ENCODE measurements at places on chromosomes 1 and 21.

DNA sequence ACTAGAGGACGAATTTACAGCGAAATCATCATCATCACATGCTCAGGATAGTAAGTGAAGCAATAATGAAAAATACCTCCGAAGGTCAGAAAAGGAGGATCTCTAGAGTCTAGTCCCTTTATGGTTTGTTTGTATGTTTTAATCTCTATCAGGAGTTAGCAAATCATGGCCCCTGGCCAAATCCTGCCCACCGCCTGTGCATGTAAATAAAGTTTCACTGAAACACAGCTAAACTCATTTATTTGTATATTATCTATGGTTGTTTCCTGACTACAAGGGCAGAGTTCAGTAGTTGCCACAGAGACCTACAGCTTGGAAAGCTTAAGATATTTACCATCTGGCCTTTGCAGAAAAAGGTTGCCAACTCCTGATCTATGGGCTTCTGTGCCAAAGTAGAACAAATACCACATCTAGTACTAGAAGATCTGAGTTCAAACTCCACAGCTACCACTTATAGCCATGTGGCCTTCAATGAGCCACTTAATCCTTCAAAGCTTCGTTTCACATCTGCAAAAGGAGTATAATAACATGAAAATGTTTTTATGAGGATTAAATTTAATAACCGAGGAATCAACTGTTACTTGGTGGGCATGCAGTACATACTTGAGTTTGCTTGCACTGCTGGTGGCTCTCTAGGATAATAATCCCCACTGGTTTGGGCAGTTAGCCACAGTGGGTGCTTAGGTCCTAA is 94.0 kb upstream of the KIF26B start:
- DNase-seq = no peak

- no peak for DNase-seq
Measured at GRCh38 chr1:200676829-200677228, 7.1 kb upstream of the DDX59 start.

- no peak for DNase-seq
Measured at GRCh38 chr1:157270705-157271274, 132.6 kb upstream of the ETV3 start.

GRCh38 chr1:201603613-201604232 is 64.8 kb downstream of the NAV1 start:
- DNase-seq = no peak

DNA sequence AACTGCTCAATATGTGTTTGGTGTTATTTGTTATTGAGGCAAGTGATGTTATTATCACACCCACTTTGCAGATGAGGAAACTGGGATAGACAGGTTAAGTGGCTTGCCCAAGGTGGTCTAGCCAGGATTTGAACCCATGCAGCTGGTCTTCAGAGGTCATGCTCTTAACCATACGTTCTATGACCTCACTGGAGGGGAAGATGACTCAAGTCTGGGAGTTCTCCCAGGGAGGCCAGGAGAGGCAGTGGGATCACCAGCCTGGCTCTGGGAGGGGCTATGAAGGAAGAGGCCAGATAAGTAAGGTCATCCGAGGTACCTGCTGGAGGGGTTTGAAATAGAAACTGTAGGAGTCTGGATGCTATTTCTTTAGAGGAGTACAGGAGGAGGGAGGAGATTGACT is 95.3 kb downstream of the NAV1 start:
- no peak for DNase-seq

DNA sequence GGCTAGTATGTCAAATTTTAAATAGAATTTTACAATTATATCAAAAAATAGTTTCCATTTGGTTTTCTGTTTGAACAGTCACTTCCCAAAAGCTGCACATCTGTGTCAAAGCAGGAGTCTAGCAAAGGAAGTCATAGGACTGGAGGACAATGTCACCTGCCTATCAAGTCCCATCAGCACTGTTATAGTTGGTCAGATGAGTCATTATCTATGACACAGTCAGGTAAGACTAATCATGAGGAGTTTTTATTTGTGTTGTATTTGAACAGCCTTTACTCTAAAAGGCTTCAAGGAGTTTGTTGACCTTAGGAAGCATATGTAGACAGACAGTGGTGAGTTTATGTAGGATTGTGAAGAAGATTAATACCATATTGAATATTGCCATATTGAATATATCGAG is 74.2 kb upstream of the QSOX1 start:
- no peak for DNase-seq

DNA sequence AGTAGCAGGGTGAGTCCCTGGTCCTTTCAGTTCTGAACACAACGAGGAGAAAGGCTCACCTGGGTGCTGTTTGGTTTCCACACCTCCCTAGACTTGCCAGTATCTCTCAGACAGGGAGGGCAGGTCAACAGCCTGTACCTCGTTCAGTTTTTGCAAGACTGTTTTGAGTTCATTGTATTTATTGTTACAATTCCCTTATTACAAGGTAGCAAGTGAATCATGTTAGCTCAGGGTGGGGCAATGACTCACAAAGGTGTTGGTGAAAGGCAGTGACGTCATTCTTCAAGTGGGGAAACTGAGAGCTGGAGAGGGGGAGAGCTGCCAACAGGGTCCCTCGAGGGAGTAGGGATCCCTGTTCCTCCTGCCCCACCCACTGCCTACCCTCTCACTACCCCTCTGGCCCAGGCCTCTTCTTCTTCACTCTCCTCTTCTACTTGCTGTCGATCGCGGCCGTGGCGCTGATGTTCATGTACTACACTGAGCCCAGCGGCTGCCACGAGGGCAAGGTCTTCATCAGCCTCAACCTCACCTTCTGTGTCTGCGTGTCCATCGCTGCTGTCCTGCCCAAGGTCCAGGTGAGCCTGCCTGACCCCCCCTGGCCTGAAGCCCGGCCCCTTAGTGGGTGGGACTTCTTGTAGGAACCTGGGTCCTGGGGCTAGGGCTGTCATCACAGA is 13.4 kb downstream of the SERINC2 start:
- no peak for DNase-seq

- no peak for DNase-seq
Measured at GRCh38 chr1:162406811-162407210, 5.1 kb downstream of the SH2D1B start.

DNA sequence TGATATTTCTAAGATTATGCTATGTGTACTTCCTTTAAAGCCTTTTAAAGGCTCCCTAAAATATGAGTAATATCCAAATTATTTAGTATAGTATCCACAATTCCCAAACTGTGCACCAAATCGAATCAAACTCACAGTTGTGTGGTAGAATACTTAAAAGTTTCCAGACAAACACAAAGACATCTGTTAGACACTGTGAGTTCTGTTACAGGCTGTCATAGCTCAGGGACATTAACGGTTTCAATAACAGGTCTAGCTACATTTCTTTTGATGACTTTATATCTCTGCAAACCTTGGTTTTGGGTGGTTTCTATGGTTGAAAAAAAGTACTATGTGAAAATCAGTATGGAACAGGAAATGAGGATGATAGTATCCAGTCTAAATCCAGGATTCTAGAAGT is 36.9 kb upstream of the NEK7 start:
- DNase-seq = no peak

DNA sequence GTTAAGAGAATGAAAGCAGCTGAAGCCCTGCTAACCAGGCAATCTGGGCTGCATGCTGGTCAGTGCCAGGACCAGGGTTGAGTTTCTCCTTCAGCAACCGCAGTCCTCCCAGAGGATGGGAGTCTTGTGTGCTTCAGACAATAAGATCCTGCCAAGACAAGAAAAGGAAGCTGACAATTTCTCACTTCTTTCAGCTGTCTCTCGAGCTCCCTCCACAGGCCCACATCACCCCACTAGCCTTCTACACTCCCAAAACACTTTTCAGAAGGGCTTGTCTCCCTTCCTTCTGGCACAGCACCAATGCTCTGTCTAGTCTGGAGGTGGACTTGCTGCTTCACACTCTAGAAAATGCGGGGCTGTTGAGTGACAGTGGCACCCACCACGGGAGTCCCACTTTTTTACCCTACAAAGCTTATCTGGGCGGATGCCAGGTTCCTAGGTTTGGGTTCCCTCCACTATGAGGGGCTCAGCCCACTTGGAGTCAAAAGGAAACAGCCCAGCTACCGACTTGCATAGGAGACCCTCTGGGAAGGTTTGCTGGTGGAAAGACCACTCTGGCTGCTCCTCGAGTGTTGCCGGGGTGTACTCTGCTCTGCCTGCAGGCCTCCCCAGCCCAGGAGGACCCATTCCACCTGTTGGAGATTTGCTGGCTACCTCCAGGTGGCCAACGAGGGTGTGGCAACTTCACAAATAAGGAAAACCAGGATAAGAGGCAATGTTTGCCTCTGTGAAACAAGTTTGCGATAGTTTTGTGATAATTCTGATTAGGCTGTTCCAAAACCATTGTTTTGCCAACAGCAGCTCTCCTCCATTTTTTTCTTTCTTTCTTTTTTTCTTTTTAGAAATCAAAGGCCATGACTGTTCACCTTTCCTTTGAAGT is 68.9 kb downstream of the TENT5C start:
- no peak for DNase-seq

GRCh38 chr1:226474443-226475141 is 66.7 kb upstream of the PARP1 start:
- no peak for DNase-seq

DNA sequence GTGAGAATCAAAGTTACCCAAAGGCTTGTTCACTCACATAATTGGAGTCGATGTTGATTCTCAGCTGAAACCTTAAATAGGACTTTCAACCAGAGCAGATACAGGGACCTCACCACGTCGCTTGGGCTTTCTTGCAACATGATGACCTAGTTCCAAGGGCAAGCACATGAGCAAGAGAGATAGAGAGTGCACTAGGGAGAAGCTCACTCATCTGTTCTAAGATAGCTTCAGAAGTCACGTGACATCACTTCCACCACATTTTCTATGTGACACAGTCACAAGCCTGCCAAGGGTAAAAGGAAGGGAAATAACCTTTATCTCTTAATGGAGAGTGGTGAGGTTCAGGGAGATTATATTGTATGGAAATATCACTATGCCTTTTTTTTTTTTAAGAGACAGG is 470.1 kb upstream of the PLXNA2 start:
- DNase-seq = no peak

DNA sequence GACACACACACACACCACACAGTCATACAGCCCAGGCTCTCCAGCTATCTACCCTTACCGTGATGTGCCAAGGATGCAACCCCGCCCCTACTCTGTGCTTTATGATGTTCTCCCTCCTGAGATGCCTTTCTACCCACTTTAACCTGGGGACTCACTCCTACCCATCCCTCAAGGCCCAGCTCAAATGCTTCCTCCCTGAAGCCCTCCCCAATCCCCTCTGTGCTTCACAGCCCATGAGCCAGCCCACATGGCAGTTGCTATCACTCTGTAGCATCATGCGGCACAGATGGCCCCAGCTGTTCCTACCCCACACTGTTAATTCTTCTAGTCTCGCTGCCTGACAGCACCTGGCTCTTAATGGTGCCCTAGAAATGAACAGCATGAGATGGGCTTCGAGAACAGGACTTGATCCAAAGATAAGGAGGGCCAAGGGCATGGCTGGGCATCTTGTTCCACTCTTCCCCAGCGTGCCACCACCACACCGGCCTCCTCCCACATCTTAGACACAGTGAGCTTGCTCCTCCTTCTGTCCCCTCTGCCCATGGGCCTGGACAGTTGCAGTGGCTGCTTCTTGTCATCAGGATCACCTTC is 109.8 kb downstream of the GLIS1 start:
- DNase-seq = peak; percentile 77

- no peak for DNase-seq
Measured at GRCh38 chr1:114248162-114248561, 94.5 kb upstream of the SYT6 start.

DNA sequence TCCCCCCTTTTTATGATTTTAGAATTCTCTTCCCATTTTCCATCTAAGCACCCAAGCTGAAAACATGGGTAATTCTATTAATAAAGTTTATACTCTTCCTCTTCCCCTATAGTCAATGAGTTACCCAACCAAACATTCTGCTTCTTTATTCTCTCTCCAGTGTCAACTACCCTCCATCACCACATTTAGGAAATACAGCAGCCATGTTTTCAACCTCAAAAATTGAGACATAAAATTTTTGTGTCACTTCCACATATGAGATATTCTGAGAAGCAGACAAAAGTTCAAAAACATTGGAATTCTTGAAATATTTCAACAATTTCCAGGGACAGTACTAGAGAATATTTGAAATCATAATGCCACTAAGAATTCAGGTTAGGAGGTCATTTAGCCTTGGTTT is 64.8 kb upstream of the ATP1A1 start:
- no peak for DNase-seq

- DNase-seq = no peak
Measured at GRCh38 chr1:46062651-46063319, 69.6 kb downstream of the PIK3R3 start.

DNA sequence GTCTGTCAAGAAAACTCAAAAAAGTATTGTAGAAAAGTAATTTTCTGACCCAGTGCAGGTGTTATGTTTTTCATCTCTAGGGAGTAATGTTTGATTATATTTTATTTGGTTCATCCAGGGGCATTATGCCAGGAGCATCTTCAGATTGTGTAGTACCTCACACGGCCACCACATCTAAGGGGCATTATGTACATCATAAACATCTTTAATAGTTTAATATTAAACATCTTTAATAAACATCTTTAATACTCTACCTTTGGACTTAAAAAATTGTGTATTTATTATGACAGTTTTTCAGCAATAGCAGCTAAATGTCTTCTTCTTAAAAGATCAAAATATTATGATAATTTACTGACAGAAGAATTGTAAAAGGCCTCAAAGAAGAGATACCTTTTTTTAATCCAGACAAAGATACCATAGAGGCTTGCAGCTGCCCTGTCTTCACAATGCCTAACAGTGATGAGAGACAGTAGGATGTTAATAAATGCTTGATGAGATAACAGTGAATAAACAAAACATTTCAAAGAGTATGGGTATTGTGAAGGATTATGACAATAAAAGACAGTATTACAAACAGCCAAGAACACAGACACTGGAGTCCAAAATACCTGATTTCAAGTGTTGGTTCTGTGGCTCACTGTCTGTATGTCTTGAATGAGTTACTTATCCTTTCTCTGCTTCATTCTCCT is 240.9 kb upstream of the ADGRL2 start:
- DNase-seq = no peak

GRCh38 chr1:54291276-54292001 is 91.5 kb downstream of the MRPL37 start:
- DNase-seq = no peak
